ENCODE measurements at places on chromosomes 5 and 9.

DNA sequence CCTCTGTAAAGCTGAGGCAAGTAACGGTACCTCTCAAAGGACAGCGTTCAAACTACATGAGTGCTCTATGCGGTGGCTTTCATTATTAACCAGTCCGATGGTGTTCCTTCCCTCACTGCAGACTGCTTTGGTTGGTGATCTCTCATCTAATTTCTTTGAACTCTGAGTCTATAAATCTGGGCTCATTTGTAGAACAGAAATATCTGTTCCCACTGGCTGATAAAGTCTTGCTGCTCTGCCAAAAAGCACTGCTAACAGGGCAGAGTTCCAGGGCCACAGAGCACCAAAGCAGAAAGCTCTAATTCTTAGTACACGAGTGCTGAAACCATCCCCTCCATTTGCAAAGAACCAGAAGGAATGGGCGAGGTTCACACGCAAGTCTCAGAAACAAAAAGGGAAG is 81.9 kb downstream of the MED27 start:
- DNase-seq, result no peak

GRCh38 chr5:1637639-1638481 is 114.1 kb upstream of the LPCAT1 start:
- no peak for DNase-seq

DNA sequence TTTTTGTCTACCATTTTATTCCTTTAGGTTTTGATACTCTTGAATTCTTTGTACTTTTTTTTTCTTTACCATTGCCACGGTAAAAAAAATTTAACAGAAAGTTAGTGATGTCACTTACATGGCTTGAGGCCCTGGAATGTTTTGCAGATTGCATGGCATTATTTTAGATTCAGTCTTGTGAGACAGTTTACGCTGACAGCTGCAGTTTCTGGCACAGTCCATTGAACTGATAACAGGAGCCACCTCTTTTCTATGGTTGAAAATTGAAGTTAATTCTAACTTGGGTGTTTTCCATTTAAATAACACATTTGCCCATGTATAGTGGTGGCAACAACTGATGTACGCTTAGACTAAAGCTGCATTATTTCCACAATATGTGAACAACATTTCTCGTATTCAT is 1028.5 kb downstream of the CDH18 start:
- DNase-seq, result no peak

GRCh38 chr9:126690431-126691051 is 76.8 kb downstream of the LMX1B start:
- peak; percentile 58 for DNase-seq

GRCh38 chr5:97550164-97550563 is 367.1 kb upstream of the RIOK2 start:
- no peak for DNase-seq

DNA sequence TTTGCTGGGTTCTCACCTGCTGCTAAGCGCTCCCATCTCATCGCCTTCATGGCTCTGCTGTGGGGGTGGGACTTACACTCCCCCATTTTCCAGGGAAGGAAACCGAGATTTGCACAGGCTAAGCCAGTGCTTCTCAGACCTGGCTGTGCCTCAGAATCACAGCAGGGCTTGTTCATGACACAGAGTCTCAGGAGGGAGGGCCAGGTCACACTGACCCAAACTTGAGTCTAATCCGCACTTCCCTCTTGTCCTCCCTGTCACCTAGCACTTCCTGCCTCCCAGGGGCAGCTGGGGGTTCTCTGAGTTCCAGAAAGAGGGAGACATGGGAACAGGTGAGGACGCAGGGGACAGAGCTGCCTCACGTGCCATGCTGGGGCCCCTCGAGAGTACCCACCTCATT is 15.6 kb upstream of the IER5L start:
- DNase-seq, result no peak
